Neural crest cell (in vitro differentiated cells): ENCODE measurements at places on chromosomes 4 and X.

DNA sequence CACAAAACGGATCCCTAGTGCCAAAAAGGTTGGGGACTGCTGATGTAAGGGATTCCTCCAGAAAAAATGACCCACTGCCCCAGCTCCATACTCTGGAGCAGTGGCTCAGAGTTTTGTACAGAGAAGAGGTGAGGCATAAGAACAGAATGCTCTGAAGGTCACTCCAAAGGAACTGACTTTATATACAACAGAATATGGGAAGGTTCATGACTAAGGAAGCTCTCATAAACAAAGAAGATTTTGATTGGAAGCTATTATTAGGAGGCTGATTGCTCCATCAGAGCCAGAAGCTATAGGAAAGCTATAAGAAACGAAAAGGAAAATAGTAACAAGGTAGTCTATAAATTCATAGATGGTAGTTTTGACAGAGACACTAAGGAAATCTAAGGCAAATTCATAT is 203.1 kb downstream of the SLC7A11 start:
- no peak for DNase-seq

- no peak for DNase-seq
Measured at GRCh38 chrX:102672856-102673255, 21.6 kb downstream of the GPRASP1 start.

- DNase-seq, result peak; percentile 61
Measured at GRCh38 chrX:107718156-107718621, 57.4 kb downstream of the TSC22D3 start.

GRCh38 chrX:9311421-9312160 is 153.3 kb upstream of the TBL1X start:
- DNase-seq, result no peak

DNA sequence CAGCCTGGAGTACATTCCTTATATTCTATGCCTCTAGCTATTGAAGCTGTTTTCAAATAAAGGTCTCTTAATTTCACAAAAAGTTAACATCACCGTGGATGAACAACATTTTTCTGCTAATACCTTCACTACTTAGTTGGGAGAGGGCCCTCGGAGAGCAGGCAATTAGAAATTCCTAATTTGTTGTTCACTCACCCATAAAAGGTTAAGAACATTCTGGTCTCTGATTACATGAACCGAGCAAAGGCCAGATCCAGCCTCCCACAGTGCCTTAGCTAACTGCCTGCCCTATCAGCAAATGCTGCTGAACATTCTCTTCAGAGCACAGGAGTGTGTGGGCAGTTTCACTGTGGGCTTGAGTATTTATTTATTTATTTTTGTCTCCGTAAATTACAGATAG is 36.0 kb upstream of the TTC29 start:
- no peak for DNase-seq

GRCh38 chrX:16023790-16024734 is 99.3 kb upstream of the GRPR start:
- DNase-seq, result no peak

GRCh38 chr4:156962528-156962974 is 9.0 kb downstream of the PDGFC start:
- DNase-seq, result no peak

- no peak for DNase-seq
Measured at GRCh38 chr4:41878170-41878969, 56.9 kb upstream of the TMEM33 start.

- DNase-seq, result no peak
Measured at GRCh38 chr4:7398788-7399439, 35.8 kb downstream of the PSAPL1 start.

- no peak for DNase-seq
Measured at GRCh38 chr4:43766648-43767047, 682.0 kb downstream of the KCTD8 start.

- DNase-seq, result no peak
Measured at GRCh38 chr4:154030152-154030551, 241.3 kb upstream of the SFRP2 start.

- no peak for DNase-seq
Measured at GRCh38 chr4:1293991-1294390, 4.3 kb downstream of the MAEA start.

- DNase-seq, result no peak
Measured at GRCh38 chr4:159410076-159410777, 307.3 kb downstream of the RAPGEF2 start.

- DNase-seq, result no peak
Measured at GRCh38 chr4:96354036-96354712, 514.3 kb downstream of the PDHA2 start.

DNA sequence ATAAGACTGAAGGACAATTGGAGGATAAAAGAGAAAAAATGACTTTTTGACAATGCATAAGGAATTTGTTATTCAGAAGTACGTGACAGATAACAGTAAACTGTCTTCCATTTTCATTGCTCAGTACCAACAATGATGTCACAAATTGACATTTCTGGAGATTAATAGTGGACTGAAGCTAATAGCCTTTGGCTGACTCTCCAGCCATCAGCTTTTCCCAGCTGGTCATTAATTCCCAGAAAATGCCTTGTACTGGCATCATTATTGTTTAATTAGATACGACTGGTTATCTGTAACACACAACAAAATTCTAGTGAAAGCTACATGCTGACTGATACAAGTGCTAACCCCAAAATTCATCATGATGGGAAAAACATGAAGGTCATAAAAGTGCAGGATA is 147.9 kb upstream of the FGF13 start:
- no peak for DNase-seq
